ENCODE measurements at places on chromosomes 5 and 9. TPM values are rescaled to one million over a fixed set of nuclear protein-coding genes. Genes with fewer than 3 reads are reported as not detected.

DNA sequence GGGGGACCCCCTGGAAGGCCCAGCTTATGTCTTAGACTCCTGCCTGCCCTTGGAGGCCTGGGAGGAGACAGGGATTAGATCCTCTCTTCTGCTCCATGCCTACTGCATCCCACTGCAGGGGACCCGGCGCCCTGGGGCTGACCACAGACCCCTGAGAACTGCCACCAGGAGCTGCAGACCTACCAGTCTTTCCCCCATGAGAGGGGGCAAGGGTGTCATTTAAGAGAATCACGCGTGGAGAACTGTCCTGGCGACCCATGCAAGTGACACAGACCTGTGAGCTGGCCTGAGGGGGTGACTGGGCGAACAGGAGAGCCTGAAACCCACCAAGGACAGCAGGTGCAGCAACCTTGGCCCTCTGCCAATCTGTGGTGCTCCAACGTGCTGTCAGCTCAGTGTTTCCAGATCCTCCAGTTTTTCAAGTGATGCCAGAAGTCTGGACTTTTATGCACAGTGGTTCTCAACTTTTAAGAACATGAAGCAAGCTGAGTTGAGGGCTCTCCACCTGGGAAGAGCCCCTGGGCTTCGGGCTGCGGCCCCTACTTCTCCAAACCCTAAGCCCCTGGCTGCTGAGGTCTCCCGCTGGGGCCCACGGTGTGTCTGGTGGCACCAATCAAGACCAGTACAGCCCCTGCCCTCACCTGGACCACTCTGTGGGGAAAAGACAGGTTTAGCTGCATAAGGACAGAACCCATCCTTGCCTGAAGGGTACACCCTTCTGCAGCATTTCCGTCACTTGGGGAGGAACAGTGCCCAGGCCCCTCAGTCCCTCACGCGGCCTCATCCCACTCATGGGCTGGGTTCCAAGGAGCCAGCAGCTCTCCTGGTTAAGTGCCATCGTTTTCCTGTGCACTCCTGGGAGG is 18.2 kb downstream of the GFPT2 start:
- no peak for DNase-seq
- no peaks in the 10 kb centered on the region for H3K27me3 ChIP-seq
- H3K4me3 ChIP-seq = no peak overlapping the region
- peaks cover 32% of the 10 kb centered on the region for H3K36me3 ChIP-seq
- no peaks in the 10 kb centered on the region for H3K4me1 ChIP-seq

DNA sequence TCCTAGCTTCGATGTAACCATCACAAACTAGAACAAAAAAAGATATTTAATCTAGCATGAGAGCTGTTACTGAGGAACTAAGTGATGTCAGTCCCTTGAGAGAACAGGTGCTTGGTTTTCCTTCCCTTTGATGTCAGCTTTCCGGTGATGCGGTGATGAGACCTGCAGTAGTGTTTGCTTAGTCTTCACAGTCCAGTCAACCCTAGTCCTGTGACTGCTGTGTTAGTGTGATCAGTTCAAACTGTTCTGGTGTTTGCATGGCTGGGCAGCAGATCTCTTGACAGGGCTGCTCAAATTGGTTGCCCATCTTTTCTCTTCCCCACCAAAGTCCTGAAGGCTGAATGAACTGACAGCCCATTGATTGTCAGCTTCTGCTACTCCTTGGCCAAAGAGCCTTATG is 608.6 kb upstream of the DAB2 start:
- H3K4me1 ChIP-seq = peaks cover 3% of the 10 kb centered on the region
- no peaks in the 10 kb centered on the region for H3K36me3 ChIP-seq
- no peak overlapping the region for H3K4me3 ChIP-seq
- no peak overlapping the region for H3K27ac ChIP-seq
- DNase-seq = no peak

- no peaks in the 10 kb centered on the region for H3K27me3 ChIP-seq
- H3K27ac ChIP-seq = no peak overlapping the region
- H3K36me3 ChIP-seq = peaks cover 56% of the 10 kb centered on the region
These were observed 22.5 kb downstream of the PSAT1 start for GRCh38 chr9:78319197-78320029.

DNA sequence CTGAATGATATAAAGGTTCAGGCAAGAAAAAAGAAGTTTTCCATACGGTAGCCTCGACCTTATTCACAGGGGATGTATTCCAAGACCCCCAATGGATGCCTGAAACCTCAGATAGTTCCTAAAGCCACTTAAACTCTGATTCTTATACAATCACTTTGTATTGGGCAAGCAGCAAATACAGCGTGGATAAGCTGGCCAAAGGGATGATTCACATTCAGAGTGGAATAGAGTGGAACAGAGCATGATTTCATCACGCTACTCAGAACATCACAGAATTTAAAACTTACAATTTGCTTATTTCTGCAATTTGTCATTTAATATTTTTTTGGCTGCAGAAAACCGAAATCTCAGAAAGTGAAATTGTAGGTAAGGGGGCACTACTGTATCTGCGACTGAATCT is 40.5 kb upstream of the CDH18 start:
- H3K36me3 ChIP-seq = no peaks in the 10 kb centered on the region
- peak; percentile 54 for DNase-seq
- peaks cover 2% of the 10 kb centered on the region for H3K4me1 ChIP-seq
- no peaks in the 10 kb centered on the region for H3K27me3 ChIP-seq
- no peak overlapping the region for H3K4me3 ChIP-seq
- no peak overlapping the region for H3K27ac ChIP-seq

DNA sequence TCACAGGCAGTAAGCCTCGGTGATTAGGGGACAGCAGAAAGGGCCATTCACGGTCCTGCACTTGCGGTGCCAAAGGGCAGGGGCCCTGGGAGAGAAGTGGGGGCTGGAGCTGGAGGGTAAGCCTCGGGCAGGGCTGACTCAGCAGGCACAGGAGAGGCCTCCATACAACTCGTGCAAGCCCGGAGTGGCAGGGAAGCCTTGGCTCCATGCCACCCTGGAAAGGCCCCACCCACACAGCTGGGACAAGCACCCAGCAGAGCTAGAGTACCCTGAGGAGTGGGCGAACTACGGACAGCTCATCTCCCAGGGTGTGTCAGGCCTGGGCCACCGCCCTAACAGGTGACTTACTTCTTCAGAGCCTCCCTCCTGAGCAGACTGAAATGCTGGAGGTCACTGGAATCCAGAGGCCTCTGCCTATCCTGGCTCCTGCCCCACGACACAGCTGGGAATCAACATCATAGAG is 5.6 kb upstream of the CAMK2A start:
- peaks cover 5% of the 10 kb centered on the region for H3K27me3 ChIP-seq
- DNase-seq = peak; percentile 36
- H3K27ac ChIP-seq = no peak overlapping the region
- peaks cover 28% of the 10 kb centered on the region for H3K4me1 ChIP-seq

DNA sequence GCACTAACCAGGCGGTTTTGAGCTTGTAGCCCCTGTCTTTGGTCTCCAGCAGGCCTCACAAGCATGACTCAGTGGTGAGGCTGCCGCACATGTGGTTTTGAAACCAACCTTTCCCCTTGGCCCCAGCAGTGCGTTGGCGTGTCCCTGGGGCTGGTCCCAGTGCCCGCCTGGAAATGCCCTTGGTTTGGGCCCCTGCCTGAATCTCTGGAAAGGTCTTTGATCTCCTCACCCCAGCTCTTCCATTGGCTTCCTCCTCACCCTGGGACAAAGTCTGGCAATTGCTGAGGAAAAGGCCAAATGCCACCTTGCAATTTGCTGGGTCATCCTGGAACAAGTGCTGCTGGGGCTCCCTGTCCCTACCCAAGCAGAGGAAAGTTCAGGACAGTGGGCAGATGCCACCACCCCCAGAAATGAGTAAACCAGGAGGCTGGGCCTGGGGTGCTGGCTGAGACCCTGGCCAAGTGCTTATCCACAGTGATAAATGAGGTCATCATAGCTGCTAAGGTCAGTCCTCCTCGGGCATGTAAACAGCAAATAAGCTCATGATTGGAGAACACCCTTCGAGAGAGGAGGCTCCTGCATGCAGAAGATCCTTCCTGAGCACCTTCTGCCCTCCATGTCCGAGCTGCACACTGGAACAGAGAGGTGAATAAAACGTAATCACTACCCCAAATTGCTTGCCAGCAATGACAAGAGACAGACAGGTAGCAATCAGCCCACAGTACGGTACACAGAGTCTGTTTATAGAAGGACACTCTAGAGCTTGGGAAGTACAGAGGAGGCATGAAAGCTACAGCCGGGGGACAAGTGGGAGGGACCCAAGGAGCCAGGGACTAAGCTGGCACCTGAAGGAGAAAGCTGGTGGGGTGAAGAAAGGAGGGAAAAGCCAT is 98.9 kb upstream of the CPEB4 start:
- no peaks in the 10 kb centered on the region for H3K36me3 ChIP-seq
- H3K4me3 ChIP-seq = no peak overlapping the region
- no peaks in the 10 kb centered on the region for H3K27me3 ChIP-seq
- H3K27ac ChIP-seq = no peak overlapping the region

- peak; percentile 44 for DNase-seq
- peaks cover 23% of the 10 kb centered on the region for H3K27me3 ChIP-seq
- peaks cover 9% of the 10 kb centered on the region for H3K4me1 ChIP-seq
- peak within 1 kb of the TSS; percentile 45 for H3K4me3 ChIP-seq
- no peak within 1 kb of the TSS for H3K27ac ChIP-seq
- H3K36me3 ChIP-seq = no peaks in the 10 kb centered on the region
These were observed at the start of gene FBP1 for GRCh38 chr9:94639061-94639998. TSS of gene FBP1 (minus strand) at chr9:94639518. CDS start at chr9:94639310, 208 bp downstream.

GRCh38 chr5:11494340-11494739 is 409.9 kb downstream of the CTNND2 start:
- no peak for DNase-seq
- no peak overlapping the region for H3K4me3 ChIP-seq
- H3K36me3 ChIP-seq = no peaks in the 10 kb centered on the region

- H3K4me1 ChIP-seq = no peaks in the 10 kb centered on the region
- H3K36me3 ChIP-seq = no peaks in the 10 kb centered on the region
- DNase-seq = no peak
- H3K27ac ChIP-seq = no peak overlapping the region
These were observed 46.3 kb upstream of the CDH10 start for GRCh38 chr5:24691074-24691473.

DNA sequence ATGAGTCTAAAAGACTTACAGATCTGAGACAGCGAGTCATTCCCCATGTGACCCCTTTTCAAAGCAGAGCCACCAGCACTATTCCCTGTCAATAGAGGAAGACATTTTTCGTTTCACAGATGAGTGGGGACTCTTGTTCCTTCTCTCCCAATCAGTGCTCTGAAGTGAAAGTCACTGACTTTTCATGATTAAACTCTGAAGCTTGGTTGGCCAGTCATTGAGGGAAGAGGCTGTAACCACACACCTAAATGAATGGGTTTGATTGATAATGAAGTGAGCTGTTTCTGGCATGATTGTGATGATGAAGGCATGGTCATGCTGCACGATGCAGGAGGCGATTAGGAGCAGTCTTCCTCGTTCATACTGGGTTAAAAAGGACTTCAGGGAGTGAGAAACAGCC is 171.9 kb downstream of the ZNF462 start:
- H3K27me3 ChIP-seq = peaks cover 2% of the 10 kb centered on the region
- no peaks in the 10 kb centered on the region for H3K4me1 ChIP-seq
- no peak for DNase-seq
- no peak overlapping the region for H3K4me3 ChIP-seq
- no peak overlapping the region for H3K27ac ChIP-seq

DNA sequence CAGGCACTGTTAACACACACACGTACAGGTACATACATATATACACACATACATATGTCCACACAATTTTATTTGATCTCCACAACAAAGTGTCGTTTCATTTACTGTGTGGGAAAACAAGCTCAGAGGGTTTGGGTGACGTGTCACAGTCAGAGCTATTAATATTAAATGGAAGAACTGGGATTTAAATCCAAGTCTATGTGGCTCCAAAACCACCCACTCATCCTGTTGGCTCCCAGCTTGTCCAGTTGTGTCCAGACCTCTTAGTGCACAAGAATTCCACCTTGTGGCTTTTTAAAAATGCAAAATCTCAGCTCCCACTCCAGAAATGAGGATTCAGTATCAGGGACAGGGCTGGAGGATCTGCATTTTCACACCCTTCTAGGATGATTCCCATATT is 52.3 kb upstream of the PTPDC1 start:
- peak; percentile 34 for DNase-seq
- H3K4me1 ChIP-seq = peaks cover 6% of the 10 kb centered on the region
- no peaks in the 10 kb centered on the region for H3K27me3 ChIP-seq
- no peak overlapping the region for H3K4me3 ChIP-seq
- no peaks in the 10 kb centered on the region for H3K36me3 ChIP-seq
- H3K27ac ChIP-seq = no peak overlapping the region

NR2F1-AS1 gene
- 4.3 TPM for polyA plus RNA-seq

GOLGA1 gene
- polyA plus RNA-seq = 14.2 TPM

CKMT2 gene
- 60.4 TPM for polyA plus RNA-seq

QRFP gene
- 0.30 TPM for polyA plus RNA-seq

GARIN3 gene
- polyA plus RNA-seq = not detected

SLCO6A1 gene
- polyA plus RNA-seq = 0.30 TPM

PRELID2 gene
- 2.1 TPM for polyA plus RNA-seq

SCGB3A2 gene
- polyA plus RNA-seq = 0.31 TPM

Measured in muscle of leg (tissue), 16 donors.